Colonic mucosa (tissue), 4 donors: ENCODE measurements at places on chromosomes 1 and 21.

DNA sequence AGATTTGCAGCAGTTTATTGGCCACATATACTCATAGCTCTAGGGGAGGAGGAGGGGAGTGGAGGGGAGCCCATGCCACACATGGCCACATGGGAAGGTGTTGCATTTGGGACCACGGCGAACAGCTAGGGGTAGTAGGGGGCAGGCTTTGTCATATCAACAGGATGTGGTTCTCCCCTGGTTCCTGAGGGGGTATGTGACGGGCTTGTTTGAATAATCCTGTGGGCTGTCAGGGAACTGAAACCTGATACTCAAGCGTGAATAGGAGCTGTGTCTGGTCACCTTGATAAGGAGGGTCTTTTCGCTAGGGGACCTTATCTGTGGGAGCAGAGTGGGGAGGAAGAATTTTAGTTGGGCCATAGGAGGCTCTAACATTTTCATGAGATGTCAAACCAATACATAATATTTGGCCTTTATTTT lies 264.7 kb downstream of the CTH start:
- no peak for DNase-seq

DNA sequence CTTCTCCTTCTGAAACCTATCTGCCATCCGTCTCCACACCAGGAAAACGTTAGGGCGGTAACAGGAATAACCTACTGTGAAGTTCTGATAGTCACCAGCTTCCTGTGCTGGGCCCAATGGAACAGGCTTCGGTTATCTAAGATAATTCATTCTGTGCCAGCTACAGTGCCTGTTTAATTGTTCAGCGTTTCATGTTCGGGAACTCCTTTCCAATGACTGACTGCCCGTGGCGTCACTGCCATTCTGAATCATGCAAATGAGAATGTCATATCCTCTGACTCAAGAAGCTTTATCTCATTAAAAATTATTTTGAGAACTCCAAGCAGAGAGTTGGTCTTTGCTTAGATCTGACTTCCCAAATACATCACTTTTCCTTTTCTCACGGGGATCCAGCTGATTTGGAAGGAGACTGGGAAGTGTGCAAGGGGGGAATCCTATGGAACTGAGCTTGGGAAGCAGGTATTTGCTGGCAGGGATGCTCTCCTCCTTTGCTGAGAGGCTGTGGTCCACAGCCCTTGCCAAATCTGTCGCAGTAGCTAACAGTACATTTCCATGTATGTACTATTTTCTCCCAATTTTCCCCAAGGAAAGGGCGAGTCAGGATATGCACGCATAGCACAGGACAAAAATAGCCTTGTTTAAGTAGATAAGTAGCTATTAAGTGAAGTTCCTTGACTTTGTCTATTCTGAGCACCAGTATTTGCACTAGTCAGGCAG lies 358.7 kb downstream of the LTN1 start:
- DNase-seq: no peak

GRCh38 chr1:110505596-110505995 lies 13.4 kb downstream of the KCNA10 start:
- DNase-seq: no peak

- no peak for DNase-seq
Measured at GRCh38 chr21:26055010-26055409, 115.6 kb downstream of the APP start.

GRCh38 chr1:232057896-232058274 lies 431.3 kb downstream of the DISC1 start:
- no peak for DNase-seq
